ENCODE measurements at places on chromosomes 7 and 10.

DNA sequence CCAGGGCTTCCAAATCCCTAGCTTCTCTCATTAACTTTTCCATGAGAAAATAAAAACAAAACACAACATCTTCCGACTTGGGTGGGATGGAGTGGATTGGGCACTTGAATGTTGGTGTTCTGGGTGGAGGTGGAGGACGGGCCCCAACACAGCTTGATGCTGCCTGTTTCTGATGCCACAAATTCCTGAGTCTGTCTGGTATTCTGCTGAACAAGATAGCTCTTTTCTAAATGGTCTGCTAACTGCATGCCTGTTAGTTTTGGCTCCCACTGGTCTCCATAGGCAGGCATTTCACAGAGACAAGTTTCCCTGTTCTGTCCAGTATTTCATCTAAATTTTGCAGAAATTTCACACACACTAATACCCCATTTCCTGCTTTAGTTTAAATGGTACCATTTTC, 160.9 kb upstream of the FZD8 start:
- DNase-seq = no peak

- DNase-seq = no peak
Observed at GRCh38 chr10:133091316-133091715, 3.6 kb downstream of the ADGRA1 start.

- peak; percentile 21 for DNase-seq
Observed at GRCh38 chr10:21675157-21675796, 141.2 kb downstream of the MLLT10 start.

- peak; percentile 95 for DNase-seq
Observed at GRCh38 chr10:97632949-97633884, at the start of gene MORN4. Gene MORN4, minus strand, starts transcription at chr10:97633500. Its CDS starts 13,847 bp downstream, at chr10:97619653.

GRCh38 chr7:133613250-133613790, 360.4 kb downstream of the EXOC4 start:
- DNase-seq = no peak

DNA sequence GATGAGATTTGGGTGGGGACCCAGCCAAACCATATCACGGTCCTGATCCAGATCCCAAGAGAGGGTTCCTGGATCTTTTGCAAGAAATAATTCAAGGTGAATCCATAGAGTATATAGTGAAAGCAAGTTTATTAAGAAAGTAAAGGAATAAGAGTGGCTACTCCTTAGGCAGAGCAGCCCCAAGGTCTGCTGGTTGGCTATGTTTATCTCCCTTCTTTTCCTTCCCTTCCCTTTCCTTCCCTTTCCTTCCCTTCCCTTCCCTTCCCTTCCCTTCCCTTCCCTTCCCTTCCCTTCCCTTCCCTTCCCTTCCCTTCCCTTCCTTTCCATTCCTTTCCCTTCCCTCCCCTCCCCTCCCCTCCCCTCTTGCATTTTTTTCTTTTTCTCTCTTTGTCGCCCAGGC, 35.2 kb downstream of the OTUD1 start:
- DNase-seq = no peak

DNA sequence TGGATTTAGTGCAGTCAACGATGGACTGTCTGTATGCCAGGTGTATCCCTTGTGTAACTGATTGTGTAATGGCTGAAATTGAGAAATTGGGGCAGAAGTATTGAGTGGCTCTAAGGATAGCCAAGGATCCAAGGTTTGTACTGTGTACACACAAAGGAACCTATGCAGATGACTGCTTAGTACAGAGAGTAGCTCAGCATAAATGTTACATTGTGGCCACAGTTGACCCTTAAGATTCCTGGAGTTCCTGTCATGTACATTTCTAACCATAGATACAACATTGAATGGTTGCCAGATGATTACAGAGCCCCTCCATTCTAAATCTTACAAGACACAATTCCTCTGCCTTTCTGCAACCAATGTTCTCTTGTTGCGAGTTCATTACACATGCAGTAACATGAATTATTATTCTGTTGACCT, 25.3 kb downstream of the CCDC126 start:
- DNase-seq = no peak

- DNase-seq = no peak
Observed at GRCh38 chr7:128741491-128741890, 2.3 kb downstream of the CALU start.

DNA sequence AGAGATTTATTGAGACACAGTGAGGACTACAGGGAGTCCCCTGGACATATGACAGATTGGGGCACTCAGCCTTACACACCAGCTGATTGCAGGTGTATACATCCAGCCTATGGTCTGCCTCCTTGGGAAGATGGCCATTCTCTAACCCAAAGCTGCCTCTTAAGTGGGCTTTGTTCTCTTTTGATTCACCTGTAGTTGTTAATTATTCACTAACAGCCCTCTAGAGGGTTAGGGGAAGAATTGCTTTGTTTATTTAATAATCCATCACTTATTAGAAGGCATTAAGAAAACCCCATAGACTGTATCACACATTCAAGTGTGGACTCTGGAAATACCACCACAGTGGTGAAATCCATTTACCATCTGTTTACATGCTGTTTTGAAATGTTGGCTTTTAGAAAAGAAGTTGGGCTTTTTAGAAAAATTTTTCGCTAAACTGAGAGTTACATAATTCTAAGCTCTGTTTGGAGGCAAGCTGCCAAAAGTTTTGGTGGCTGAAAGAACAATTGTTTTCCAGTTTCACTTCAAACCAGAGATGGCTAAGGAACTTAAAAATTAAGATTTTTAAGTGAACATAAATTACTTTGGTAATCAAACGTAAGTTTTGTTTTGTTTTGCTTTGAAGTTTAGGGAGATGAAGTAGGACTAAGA, 379.1 kb downstream of the ADRA2A start:
- DNase-seq = no peak

- DNase-seq = no peak
Observed at GRCh38 chr10:77027141-77027540, 610.5 kb downstream of the KCNMA1 start.

DNA sequence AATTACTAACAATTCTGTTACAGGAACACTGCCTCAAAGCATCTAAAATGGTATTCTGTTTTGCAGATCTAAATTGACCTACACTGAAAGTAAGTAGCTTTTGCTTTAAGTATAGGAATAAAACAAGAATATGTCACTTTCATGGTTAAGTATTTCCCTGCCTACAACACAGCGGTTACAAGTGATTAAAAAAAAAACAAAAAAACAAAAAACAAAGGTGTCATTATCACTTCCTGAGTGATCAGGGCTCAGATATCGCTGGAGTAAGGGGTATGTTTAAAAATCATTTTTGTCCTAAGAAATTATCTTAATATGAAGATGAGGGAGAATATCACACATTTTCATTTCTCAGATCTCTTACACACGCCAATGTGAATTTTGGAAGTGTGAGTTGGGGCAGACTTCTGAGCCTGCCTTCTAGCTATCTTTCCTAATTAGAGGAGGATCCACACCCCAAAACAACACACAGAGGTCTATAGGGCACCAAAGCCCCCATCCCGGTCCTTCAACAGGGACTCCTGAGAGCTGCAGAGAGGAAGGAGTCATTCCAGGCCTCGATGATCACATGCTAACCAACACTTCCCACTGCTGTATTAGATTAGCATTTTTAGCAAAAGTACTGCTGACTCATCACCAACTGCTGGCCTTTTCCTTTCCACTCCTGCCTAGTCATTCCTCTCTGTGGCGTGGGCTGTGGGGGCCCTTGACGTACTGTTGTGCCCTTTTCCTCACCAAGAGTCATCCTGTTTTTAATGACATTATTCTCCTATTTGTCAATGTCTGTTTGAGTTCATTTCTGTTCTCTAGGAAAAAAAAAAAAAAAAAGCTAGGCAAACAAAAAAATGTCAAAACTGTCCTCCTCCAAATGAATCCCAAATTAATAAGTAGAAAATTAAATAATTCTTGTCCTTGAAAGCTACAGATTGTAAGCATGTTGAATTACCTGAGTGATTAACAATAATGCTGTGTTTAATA, 31.2 kb downstream of the PRTFDC1 start:
- DNase-seq = no peak

DNA sequence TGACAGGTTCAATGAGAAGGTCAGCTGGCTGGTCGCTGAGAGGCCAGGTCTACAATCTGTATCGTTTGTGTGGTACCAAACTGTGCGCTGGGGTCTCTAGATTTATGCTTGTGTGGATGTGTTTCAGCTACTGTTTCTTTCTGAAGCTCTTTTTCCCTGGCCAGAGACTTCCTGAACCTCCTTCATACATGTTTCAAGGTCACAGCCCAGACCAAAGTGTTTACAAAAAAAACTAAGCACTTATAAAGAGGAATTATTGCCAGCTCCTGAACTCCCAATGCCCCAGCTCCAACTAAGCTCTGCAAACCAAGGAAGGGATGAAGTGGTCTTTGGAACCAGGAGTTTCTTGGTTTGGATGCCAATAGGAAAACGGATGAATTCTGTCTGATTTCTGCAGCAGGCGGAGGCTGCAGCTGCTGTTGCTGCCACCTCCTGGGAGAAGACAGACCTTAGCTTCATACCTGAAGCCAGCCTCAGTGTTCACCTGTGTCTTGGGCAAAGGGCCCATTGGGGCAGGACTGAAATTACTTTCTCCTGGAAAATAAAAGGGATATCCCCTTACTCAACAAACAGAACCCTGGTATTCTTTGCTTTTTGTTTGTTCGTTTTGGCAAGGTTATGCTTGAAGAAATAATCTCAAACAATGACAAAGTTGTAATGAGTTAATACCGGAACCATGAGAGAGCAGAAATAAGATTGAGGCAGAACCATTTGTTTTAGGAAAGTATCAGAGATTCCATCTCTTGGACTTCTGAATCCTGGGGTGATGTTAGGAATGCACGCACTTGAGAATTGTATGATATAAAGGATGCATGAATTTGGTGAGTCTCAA, 24.6 kb upstream of the MKLN1 start:
- DNase-seq = peak; percentile 34

Measured in LoVo (cell line).